ENCODE measurements at places on chromosomes 3 and 15.

GRCh38 chr3:15319575-15319974 is 12.8 kb downstream of the SH3BP5 start:
- DNase-seq, result no peak

DNA sequence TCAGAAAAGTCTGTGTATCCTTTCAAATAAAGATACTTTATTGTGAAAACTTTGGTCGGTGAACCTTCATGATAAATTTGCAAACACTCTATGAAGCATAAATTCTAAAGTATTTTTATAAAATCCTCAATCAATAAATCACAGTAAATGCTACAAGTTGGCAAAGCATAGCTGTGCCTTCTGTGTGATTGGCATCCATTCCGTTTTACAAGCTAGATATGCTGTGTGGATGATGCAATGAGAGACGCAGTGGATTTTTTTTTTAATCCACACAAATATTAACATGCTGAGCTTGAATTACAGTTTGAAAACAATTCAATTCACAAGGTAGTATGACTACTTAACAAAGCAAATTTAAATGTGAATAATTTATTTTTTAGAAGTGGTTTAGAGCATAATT is 937.2 kb downstream of the ZPLD1 start:
- DNase-seq, result no peak

GRCh38 chr3:111776827-111777483 is 82.1 kb upstream of the PHLDB2 start:
- no peak for DNase-seq

DNA sequence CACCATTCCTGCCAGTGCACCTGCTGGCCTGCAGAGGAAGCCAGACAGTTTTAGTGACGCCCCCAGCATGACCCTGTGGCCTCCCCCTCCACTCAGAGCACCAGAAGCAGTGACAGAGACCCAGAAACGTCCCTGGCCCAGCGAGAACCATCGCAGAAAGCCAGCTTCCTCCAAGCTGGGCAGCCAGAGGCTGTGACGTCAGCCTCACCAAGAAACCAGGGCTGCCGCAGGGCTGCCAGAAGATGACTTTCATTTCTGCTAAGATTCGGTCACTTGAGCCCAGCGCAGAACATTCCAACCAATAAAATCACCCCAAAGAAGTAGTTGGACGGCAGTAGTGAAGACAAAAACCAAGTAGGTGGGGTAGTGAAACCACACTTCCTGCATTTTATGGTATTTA is 29.6 kb upstream of the RPL32 start:
- DNase-seq, result no peak

- DNase-seq, result no peak
Measured at GRCh38 chr3:66572090-66572675, 71.4 kb upstream of the LRIG1 start.

DNA sequence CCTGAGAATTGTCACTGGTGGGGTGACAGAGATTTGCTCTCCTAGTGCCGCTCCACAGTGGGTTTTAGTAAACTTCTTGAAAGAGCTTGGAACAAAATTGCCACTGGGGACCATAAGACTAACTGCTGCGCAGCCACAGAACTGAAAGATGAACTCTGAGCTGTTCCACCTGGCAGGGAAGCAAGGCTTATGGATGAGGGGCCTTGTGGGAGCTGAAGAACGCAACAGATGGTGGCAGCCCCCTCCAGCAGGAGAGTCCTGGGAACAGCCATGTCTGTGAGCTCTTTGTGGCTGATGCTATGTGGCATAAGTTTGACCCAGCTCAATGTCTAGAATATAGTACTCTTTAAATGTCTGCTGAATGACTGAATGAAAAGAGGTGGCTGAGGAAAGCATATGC is 66.8 kb upstream of the C2CD4B start:
- DNase-seq, result no peak

- no peak for DNase-seq
Measured at GRCh38 chr3:38235466-38235865, 30.1 kb upstream of the SLC22A13 start.

DNA sequence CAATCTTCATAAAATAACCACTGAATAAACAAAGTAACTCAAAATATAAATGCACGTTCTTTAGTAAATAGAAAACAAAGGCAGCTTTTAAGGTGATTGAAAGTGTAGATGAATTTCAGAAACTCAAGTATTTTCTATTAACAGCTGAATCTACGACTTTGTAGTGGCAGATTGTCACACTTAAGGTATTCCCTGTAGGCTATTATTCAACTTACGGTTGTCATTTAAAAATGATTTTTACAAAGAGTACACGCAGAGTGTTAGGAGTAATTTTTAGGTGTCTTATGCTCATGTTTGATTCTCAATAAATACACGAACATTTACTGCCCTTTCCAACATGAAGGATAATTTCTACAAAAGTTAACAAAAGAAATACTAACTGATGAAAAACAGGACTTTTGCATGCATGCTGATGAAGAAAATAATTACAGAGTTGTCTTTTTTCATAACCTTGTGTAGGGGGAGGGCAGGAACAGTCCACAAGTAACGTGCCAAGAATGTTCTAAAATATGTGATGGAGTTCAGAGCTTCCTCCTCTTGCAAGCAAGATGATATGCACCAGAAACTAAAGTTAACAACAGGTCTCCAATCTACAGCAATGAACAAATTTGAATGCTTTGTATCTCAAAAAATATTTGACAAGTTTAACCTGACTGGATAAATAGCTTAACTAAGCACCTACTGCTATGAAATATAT is 16.7 kb downstream of the DCBLD2 start:
- no peak for DNase-seq

Data from GM19239 (cell line).